ENCODE measurements at places on chromosomes 6 and 20.

GRCh38 chr6:166999884-167000253 is 672 bp downstream of the CEP43 start:
- DNase-seq = no peak
- H3K27ac ChIP-seq = peak overlapping the region; percentile 47
- peaks cover 15% of the 10 kb centered on the region for H3K36me3 ChIP-seq
- H3K4me1 ChIP-seq = peaks cover 28% of the 10 kb centered on the region

- no peak overlapping the region for H3K27ac ChIP-seq
- no peaks in the 10 kb centered on the region for H3K36me3 ChIP-seq
- peaks cover 3% of the 10 kb centered on the region for H3K4me1 ChIP-seq
- H3K27me3 ChIP-seq = no peaks in the 10 kb centered on the region
- DNase-seq = no peak
Observed at GRCh38 chr20:4713401-4713800, 8.3 kb upstream of the PRND start.

DNA sequence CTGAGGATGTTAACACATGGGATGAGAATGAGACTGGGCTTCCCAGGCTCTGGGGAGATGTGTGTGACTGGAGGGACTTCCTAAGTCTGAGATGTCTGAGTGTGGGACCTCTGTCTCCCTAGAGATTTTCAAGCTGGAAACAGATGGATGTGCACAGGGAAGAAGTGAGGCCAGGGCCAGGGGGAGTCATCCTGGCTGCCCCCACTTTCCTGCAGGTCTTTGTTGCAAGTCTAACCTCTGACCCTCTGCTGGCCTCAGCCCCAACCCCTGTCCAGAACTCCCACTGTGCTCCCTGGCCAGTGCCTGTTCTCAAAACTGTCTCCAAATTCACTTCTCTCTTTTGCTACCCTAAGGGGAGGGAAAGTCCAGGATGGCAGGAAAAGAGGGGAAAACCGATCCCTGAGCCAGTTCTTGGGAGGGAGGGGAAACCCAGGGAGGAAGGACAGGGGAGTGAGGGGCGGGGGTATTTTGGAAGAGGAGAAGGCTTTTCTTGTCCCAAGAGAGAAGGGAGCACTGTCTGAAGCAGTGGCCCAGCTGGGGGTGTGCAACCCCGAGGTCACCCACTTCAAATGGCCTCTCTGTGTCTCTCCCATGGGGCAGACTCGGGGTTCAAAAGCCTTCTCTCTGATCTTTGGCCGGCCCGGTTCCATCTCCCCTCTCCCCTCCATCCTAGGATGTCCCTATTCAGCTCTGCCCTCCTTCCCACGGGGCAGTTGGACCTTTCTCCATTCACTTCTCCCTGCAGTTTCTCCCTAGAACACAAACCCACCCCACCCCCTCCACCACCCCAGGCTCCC is 3.1 kb downstream of the PPP1R18 start:
- DNase-seq = peak; percentile 13
- no peaks in the 10 kb centered on the region for H3K27me3 ChIP-seq
- H3K36me3 ChIP-seq = peaks cover 81% of the 10 kb centered on the region
- peak overlapping the region; percentile 100 for H3K4me3 ChIP-seq
- H3K4me1 ChIP-seq = peaks cover 19% of the 10 kb centered on the region

DNA sequence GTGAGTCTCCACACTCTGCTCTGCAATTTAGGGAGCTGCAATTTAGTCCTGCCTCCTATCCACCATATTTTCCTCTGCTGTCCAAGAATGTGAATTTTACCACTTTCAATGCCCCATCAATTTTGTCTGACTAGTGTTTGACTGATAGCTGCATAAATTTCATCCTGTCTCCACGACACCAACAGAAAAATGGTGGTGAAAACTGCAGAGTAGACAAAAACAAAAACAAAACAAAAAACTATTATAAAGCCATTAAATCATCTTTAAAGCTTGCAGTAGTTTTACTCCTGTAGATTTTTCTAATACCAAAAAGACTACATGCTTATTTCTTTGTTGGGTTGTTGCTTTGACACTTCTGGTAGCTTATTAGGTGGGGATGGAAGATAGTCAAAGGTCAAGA is 322.0 kb downstream of the PAX1 start:
- H3K4me3 ChIP-seq = no peak overlapping the region
- no peak overlapping the region for H3K27ac ChIP-seq
- H3K27me3 ChIP-seq = no peaks in the 10 kb centered on the region
- no peak for DNase-seq
- H3K4me1 ChIP-seq = no peaks in the 10 kb centered on the region

DNA sequence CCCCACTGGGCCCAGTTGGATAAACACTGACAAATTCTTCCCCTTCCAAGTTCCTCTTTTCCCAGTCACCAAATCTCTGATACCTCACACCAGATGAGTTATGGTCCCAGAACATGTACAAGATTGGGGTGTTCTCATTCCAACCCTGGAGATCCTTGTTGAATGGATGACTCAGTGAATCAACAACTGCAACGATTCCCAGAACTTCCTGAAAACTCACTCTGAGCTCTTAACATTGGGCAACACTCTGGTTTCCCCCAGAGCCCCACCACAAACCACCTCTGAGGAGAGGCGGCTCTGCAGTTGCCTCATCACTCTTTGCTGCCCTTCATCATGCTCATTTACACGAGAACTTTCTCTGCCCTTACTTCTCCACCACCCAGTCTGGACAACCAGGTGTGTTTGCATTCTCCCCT is 115.2 kb downstream of the MRPL14 start:
- no peak overlapping the region for H3K4me3 ChIP-seq
- no peak for DNase-seq
- H3K27me3 ChIP-seq = peaks cover 3% of the 10 kb centered on the region
- H3K4me1 ChIP-seq = peaks cover 2% of the 10 kb centered on the region

DNA sequence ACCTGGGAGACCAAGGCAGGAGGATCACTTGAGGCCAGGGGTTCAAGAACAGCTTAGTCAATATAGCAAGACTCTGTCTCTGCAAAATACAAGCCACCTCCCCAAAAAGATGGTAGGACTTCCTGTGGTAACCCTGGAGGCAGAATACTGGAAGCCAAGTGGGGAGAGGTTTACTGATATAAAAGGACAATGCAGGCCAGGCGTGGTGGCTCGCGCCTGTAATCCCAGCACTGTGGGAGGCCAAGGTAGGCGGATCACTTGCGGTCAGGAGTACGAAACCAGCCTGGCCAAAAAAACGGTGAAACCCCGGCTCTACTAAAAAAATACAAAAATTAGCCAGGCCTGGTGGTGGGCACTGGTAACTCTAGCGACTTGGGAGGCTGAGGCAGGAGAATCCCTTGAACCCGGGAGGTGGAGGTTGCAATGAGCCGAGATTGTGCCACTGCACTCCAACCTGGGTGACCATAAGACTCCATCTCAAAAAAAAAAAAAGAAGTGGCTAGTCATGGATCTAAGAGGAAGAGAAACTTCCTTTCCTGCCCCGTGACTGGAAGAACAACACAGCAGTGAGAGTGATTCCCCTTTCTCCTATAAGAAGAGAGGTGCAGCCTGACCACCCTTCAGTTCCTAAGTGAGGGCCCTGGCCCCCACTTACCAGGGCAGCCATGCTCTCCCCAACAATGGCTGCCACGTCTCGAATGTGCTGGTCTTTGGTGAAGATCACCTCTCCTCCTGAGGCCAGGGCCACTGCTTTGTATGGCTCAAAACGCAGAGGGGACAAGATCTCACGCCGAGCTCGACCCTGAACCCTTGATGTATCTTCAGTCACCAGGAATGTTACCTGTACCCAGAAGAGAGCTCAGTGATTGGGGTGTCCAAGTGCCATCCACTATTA is 6.2 kb downstream of the SAPCD1 start:
- no peak overlapping the region for H3K4me3 ChIP-seq
- peaks cover 2% of the 10 kb centered on the region for H3K36me3 ChIP-seq
- DNase-seq = no peak
- H3K27ac ChIP-seq = no peak overlapping the region
- no peaks in the 10 kb centered on the region for H3K27me3 ChIP-seq

DNA sequence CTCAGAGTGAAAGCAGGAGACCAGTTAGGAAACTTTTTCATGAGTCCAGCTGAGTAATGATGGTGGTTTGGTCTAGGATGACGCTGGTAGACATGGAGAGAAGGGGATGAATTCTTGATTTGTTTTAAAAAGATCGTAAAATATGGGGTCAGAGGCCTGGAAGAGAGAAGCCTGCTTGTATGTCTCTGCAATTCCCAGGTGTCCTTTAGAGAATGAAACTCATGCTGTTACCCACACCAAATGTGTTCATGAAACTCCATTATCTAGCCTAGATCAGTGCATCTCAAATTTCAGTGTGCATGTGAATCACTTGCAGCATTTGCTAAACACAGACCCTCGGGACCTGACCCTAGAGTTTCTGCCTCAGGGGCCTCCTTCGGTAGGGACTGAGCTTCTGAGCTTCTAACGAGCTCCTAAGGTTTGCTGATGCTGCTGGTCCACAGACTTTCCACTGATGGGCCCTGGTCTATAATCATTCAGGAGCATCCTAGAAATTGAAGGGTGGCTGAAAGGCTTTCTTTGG is 302.0 kb upstream of the PLCB4 start:
- no peak for DNase-seq
- no peak overlapping the region for H3K4me3 ChIP-seq
- no peaks in the 10 kb centered on the region for H3K27me3 ChIP-seq
- no peak overlapping the region for H3K27ac ChIP-seq
- no peaks in the 10 kb centered on the region for H3K36me3 ChIP-seq

- peak; percentile 58 for DNase-seq
- peak overlapping the region; percentile 98 for H3K27ac ChIP-seq
- no peaks in the 10 kb centered on the region for H3K27me3 ChIP-seq
- peaks cover 46% of the 10 kb centered on the region for H3K4me1 ChIP-seq
- H3K4me3 ChIP-seq = peak overlapping the region; percentile 86
Observed at GRCh38 chr6:31826793-31827285, 699 bp upstream of the HSPA1B start.

DNA sequence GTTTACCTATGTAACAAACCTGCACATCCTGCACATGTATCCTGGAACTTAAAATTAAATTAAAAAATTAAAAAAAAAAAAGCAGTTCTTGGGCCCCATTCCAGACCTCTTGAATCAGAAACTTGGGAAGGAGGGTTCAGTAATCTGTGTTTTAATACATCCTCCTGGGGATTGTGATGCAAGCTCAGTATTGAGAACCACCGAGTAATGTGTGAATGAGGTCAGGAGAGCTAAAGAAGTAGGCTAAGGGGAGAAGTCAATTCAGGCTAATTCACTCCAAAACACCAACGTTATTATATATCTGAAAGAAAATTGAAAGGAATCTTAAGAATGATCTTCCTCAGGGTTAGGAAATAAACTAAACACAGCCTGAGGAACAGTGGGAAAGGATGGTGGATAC is 120.4 kb downstream of the RNF144B start:
- H3K27me3 ChIP-seq = peaks cover 1% of the 10 kb centered on the region
- H3K27ac ChIP-seq = no peak overlapping the region
- DNase-seq = no peak
- H3K4me1 ChIP-seq = peaks cover 14% of the 10 kb centered on the region

GRCh38 chr20:37576911-37577310 is 49.2 kb upstream of the BLCAP start:
- H3K4me3 ChIP-seq = no peak overlapping the region
- no peak for DNase-seq
- no peaks in the 10 kb centered on the region for H3K4me1 ChIP-seq

- H3K4me1 ChIP-seq = no peaks in the 10 kb centered on the region
- no peak overlapping the region for H3K4me3 ChIP-seq
- no peaks in the 10 kb centered on the region for H3K36me3 ChIP-seq
- no peak for DNase-seq
- H3K27me3 ChIP-seq = no peaks in the 10 kb centered on the region
Observed at GRCh38 chr20:37360391-37361115, 14.6 kb downstream of the SRC start.

- H3K4me3 ChIP-seq = no peak overlapping the region
- H3K27ac ChIP-seq = no peak overlapping the region
- peaks cover 18% of the 10 kb centered on the region for H3K27me3 ChIP-seq
- no peak for DNase-seq
- no peaks in the 10 kb centered on the region for H3K36me3 ChIP-seq
Observed at GRCh38 chr6:12608016-12608860, 108.3 kb upstream of the PHACTR1 start.

GRCh38 chr20:45128099-45128498 is 3.8 kb upstream of the WFDC12 start:
- no peak overlapping the region for H3K4me3 ChIP-seq
- H3K4me1 ChIP-seq = no peaks in the 10 kb centered on the region
- no peak for DNase-seq
- no peaks in the 10 kb centered on the region for H3K36me3 ChIP-seq
- H3K27ac ChIP-seq = no peak overlapping the region

- H3K27ac ChIP-seq = no peak overlapping the region
- no peaks in the 10 kb centered on the region for H3K4me1 ChIP-seq
- H3K4me3 ChIP-seq = no peak overlapping the region
- DNase-seq = no peak
- peaks cover 2% of the 10 kb centered on the region for H3K27me3 ChIP-seq
Observed at GRCh38 chr6:168507730-168508129, 66.7 kb downstream of the SMOC2 start.

DNA sequence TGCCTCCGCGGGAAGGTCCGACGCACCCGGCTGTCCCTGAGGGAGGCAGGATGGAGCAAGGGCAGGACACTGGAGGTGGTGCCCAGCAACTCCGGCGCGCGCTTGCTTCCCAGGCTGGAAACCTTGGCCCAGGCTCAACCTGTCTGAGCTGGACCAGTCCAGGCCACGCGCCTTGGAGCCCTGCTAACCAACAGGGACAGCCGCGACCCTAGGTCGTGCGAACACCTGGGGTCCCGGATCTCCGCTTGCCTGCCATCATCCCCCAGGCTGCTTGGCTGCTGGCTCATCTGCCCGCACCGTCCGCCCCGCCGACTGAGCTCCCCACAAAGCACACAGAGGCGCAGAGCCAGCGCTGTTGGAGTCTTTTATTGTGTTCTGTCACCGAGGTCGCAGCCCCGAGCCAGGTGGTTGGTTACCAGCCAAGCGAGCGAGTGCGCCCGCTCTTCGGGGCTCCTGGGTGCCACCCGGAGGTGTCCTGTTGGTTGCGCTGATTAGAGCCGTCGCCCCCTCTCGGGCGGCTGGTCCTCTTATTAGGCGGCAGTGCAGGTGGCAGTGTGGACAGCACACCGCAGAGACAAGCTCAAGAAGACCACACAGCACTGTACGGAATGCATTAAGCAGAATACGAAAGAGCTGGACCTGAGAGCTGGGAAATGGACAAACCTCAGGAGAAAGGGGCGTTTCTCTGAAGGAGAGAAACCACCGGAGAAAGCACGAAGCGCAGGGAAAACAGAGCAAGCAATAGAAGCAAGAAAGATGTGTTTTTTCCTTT is 3.8 kb downstream of the COL12A1 start:
- peaks cover 60% of the 10 kb centered on the region for H3K27me3 ChIP-seq
- peaks cover 33% of the 10 kb centered on the region for H3K4me1 ChIP-seq
- H3K27ac ChIP-seq = no peak overlapping the region

GRCh38 chr6:119334535-119335264 is 14.9 kb downstream of the MAN1A1 start:
- no peaks in the 10 kb centered on the region for H3K27me3 ChIP-seq
- no peak overlapping the region for H3K4me3 ChIP-seq
- H3K4me1 ChIP-seq = peaks cover 17% of the 10 kb centered on the region
- H3K36me3 ChIP-seq = no peaks in the 10 kb centered on the region
